AG04450 (cell line): ENCODE measurements at places on chromosomes 1 and 21.

GRCh38 chr1:165897326-165898303, 70.2 kb downstream of the UCK2 start:
- no peak for DNase-seq

GRCh38 chr1:9439074-9439761, 100.0 kb upstream of the SLC25A33 start:
- DNase-seq, result no peak

DNA sequence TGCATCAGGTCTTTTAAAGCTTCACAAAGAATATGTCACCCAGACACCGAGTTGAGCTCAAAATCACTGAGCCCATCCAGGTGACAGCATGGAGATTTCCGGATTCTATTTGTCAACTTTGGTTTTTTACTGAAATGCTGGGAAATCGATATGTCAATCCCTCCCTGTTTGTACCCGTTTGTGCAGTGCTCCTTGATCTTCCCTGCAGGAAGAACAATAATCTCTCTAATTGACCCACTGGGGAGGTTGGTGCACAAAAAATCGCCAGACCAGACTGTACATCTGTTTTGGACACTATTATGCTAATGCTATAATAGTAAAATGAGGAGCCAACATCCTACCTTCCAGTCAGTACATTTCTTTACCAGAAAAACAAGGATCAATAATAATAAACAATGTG, 1.8 kb downstream of the BARHL2 start:
- DNase-seq, result no peak

- DNase-seq, result no peak
Observed at GRCh38 chr1:1116701-1117468, 996 bp upstream of the C1orf159 start.

DNA sequence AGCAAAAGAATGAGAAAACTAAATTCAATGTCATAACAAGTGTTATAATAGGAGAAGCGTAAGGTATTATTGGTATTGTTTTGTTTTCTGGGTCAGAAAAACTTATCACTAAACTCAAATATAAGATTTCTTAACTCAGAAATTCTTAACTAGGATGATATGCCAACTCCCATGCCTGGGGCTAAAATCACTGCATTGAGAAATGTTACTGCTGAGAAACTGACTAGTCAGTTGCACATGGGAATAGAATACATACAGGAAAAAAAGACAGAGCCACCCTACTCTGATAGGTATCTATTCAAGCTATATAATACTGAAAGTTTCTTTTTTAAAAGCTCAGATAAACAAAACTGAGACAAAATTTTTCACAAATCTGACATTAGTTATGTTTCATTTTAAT, 56.3 kb downstream of the PRPF38A start:
- DNase-seq, result no peak

DNA sequence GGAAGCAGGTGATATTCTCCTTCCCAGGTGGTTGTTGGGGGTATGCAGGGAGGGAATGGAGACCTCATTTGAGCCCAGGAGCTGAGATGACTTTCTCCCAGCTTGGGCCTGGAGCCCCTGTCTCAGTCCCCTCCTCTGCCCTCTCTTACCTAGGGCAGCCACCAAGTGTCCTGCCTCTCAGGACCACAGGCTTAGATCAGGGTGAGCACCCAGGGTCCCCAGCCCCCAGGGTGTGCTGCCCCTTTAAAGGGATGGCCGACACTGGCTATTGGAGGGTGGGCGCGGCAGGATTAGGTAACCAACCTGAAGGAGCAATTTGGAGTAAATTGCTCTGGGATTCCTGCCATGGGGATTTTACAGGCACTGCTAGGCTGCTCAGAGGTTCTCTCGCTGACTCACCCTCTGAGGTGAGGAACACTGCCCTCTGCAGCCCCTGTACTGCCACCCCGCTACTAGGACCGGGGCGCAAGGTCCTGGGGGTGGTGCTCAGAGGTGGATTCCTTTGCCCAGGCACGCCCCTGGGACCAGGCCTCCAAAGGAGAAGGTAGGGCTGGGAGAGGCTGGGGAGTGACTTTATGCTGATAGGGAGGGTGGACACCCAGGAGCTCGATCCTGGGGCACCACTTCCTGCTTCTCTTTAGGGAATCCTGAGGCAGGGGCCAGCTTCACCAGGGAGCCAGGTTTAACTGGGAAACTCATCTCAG, 1.5 kb downstream of the RPS6KA1 start:
- DNase-seq, result no peak

GRCh38 chr1:24856787-24857506, 73.1 kb downstream of the RUNX3 start:
- DNase-seq, result no peak

DNA sequence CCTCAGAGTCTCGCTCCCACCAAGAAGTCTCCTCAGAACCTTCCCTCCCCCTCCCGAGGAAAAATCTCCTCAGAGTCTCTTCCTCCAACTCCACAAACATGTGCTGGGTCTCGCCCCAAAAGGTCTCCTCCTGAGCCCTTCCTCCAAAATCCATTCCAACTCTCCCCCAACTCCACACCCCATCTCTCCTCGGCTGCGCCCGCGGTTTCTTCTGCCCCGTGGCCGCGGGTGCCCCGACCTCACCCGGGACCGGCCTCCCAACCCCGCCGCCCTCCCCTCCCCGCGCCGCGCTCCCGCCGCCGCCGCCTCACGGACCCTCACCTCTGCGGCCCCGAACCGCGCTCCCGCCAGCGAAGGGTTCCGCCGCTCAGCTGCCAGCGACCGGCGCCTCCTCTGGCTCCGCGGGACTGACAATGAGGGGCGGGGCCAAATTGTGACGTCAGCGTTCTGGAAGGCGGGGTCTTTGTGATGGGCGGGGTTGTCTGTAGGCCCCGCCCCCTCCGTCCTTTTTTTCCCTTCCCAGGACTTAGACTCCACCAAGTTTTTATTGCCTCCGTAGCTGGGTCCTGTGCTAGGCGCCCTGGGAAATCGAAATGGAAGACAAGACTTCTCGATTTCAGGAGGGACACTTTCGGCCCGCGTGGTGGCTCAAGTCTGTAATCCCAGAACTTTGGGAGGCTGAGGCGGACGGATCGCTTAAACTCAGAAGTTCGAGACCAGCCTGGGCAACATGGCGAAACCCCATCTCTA, at the start of gene LUZP1:
LUZP1 (minus strand) TSS at position 412 of the 750 bp plus-strand sequence.
- no peak for DNase-seq

- no peak for DNase-seq
Observed at GRCh38 chr1:33626801-33627200, 154.4 kb downstream of the ZSCAN20 start.

- DNase-seq, result no peak
Observed at GRCh38 chr1:6771441-6771769, 13.8 kb upstream of the CAMTA1 start.

DNA sequence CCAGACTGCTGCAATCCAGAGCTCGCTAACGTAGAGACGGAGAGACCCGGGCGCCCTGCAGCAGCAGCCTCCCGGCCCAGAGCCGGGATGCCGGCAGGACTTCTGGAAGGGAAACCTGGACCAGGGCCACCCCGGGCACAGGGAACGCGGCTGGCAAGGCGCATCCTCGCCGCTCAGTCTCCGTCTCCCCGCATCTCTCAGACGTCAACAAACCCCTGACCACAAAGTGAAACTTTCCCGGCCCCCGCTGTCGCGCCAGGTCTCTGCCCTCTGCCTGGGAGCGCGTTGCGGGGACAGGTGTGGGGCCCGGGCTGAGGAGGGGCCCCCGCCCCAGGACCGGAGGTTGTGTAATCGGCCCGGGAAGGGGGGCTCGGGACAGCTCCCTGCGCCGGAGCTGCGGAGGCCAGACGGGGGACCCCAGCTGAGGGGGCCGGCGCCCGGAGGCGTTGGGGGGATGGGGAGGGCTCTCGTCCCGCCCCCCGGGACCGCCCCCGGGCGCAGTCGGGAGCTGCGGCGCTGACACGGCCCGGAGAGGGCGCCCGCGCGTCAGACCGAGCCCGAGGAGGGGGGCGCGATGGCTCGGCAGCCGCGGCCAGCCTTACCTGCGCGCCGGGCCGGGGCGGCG, 116.6 kb upstream of the HIVEP3 start:
- no peak for DNase-seq

DNA sequence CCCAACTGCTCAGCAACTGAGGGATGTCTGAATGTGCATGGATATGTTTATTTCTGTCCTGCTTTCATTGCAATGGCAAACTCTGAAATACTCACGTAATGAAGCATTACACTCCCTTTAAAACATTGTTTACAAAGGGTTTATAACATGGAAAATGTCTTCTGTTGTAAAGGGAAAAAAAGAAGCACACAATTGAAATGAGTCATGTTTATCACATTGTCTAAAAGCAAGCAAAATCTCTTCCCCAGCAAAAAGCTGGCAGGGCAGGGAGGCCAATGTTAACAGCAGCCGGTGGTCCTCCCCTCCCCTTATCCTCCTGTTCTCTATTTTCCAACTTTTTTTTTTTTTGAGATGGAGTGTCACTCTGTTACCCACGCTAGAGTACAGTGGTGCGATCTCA, 3.9 kb upstream of the EFNA1 start:
- no peak for DNase-seq
